Foreskin melanocyte (primary cell): ENCODE measurements at places on chromosomes 5 and 9.

DNA sequence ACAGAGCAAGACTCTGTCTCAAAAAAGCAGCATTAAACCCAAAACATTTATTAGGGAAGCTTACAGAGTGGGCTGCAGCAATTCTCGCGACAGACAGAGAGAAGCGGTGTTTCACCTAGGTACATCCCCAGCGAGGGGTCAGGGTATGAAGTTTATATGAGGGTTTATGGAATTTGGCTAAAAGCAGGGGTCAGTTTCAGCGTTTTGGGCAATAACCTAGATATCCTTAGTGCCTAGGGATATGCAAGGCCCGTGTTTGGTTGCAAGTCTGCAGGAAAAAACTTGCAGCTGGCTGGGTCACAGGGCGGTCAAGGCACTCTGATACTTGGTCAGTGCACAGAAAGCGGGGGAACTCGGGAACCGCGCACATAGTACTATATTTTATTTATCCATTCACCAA lies 649 bp upstream of the GLE1 start:
- no peak for DNase-seq

GRCh38 chr5:14958188-14958587 lies 86.6 kb upstream of the ANKH start:
- DNase-seq, result no peak

GRCh38 chr5:157476702-157477408 lies 16.8 kb downstream of the NIPAL4 start:
- DNase-seq, result peak; percentile 45

DNA sequence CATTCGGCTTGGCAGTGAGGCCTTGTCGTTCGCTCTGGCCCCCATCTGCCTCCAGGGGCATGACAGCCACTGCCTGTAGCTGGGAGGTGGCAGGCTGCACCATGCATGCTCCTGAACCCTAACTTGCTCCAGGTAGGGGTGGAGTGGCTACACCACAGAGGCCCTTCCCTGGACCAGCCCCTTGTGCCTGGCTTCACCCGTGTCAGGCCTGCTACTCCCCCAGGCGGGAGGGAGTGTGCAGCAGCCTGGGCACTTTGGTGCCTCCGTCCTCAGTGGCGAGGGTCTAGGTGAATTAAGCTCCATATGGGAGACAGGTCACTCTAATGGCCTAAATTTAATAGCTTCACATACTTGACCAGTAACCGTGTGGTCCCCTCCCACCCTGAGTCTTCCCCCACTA lies 59.4 kb upstream of the LMX1B start:
- DNase-seq, result no peak

GRCh38 chr9:81132796-81133195 lies 556.6 kb downstream of the TLE1 start:
- no peak for DNase-seq

DNA sequence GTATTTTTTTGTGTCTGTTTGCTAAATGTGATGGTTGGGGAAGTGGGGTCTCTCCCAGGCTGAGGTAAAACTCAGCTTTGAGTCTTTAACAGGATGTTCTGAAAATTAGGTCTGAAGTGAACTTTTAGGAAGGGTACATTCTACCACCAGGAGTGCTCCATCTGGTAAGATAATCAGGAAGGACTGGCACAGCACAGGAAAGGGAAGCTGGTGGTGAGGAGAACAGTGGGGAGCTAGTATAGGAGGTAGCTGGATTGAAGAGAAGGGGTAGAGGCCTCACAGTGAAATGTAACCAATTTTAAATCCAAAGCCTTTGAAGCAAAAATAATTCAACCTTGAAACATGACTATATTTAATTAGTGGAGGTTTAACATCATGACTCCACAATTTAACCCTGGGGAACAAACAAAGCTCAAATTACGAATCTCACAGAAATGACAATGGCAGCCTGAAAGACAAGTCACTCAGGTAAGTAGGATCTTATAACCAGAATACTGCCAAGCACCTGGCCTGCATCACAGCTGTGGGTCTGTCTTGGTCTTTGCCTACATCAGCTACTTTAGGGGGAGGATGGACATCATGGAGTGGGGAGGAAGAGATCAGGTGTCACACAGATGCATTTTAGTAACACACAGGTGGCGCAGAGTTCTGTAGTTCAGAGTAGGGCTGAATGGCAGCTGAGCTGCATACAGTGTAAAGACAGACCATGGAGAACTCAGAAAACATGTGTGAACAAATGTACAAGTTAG lies 445.3 kb downstream of the DMRT2 start:
- no peak for DNase-seq

- DNase-seq, result no peak
Measured at GRCh38 chr5:2257326-2258244, 374.9 kb upstream of the IRX4 start.

DNA sequence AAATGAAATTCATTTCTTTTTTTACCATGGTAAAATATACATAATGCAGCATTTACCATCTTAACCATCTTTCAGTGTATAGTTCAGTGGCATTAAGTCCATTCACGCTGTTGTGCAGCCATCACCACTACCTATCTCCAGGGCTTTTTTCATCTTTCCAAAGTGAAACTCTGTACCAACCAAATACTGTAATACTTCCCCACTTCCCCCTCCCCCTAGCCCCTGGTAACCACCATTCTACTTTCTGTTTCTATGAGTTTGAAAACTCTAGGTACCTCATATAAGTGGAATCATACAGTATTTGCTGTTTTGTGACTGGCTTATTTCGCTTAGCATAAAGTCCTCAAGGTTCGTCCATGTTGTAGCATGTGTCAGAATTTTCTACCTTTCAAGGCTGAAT lies 23.4 kb downstream of the SPAAR start:
- DNase-seq, result no peak

GRCh38 chr5:107557051-107557658 lies 113.6 kb downstream of the EFNA5 start:
- DNase-seq, result peak; percentile 90

DNA sequence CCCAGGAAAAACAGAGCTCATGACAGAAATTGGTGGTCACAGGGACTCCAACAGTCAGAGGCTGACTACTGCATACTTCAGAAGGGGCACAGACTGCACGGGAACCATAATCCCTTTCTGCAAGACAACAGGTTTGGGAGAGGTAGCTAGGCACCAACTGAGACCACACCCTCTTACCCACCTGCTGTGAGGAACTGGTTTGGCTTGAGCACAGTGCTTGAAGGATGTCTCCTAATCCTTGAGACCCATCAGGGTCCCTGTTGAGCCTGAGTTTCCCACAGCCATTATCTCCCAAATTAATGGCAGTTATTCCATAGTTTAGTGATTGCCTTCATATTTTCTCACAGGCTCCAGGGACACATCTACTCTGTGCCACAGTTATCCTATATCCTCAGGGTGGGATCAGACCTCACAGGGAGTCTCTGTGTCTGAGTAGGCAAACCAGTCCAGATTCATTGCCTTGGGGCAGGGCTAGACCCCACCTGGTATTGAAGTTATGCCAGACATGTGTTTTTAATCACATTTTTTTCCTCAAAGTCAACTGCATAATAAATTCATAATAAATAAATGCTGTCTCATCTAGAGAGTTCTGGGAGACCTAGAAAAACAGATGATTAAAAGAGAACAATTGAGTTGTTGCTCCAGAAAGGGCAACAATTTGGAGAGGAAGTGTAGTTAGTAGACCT lies 9.3 kb upstream of the CAST start:
- no peak for DNase-seq

GRCh38 chr9:135050072-135050990 lies 37.1 kb upstream of the OLFM1 start:
- no peak for DNase-seq

- DNase-seq, result no peak
Measured at GRCh38 chr5:111133436-111133751, 41.2 kb downstream of the WDR36 start.

DNA sequence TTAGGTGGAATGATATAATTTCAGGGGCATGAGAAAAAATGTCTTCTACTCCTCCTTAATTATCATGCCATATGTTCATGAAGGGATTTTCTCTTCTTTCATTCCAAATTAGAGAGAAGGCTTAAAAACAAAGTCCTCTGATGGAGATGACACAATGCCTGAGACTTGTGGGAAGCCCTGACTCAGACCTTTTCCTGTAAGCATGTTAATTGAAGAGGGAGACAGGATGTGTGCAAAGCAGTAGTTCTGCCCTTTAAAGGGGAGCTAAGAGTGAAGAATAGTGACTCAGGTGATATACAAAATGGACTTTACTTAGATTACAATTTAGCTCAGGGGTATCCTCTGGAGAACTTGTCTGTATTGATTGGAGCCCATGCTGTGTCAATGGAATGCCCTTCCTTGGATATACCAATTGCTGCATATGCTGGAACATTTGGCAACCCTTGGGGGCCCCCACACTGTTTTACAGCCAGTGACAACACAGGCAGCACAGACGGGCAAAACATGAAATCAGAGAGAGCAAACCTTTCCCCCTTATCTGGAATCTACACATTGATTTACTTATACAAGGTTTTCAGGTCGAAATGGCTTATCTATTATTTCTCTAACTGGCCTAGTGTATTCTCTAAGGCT lies 81.3 kb downstream of the IZUMO3 start:
- no peak for DNase-seq

DNA sequence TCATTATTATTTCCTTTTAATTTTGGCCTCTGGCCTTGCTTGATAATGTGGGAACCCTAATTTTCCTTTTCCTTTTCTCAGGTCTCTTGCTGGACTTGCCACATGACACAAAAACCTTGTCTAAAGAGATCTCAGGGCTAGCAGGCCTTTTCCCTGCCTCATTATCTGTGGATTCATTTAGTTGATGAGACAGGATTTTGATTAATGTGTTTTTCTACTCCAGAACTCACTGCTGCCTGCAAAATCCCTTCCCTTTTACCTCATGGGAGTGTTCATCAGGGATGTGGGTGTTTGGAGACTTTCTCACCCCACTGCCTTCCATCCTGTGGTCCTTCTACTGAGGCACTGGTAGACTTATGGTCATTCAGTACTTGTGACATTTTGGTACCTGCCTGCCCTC lies 56.2 kb upstream of the MAMDC2 start:
- no peak for DNase-seq

- DNase-seq, result no peak
Measured at GRCh38 chr5:154318691-154319090, 127.1 kb upstream of the SAP30L start.

- no peak for DNase-seq
Measured at GRCh38 chr9:2297771-2298170, 282.6 kb downstream of the SMARCA2 start.

DNA sequence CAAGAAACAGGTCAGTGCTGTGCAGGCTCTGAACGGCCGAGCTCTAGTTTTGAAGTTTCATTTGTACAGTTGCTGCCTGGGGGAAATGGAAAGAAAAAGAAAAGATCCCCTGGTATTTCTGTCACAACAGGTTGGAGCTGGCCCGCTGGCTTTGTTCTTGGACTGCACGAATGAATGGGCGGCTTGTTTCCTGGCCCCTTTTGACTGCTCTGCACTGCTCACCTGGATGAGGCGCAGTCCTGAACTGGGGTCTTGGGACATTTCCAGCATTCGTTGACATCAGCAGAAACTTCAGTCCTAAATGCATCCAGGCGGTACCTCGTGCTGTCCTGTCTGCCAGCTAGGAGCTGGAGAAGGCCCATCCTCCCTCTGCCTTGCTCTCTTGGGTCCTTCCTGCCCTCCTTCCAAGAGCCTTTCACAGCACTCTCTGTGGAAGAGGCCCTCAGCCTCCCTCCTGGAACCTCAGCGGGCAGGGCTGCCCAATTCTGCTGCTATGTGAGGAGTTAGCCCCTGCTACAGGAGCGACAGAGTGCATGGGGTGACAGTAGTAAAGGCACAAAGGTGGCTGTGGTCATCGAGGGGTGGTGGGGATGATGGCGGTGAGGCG lies 189.2 kb downstream of the FSTL4 start:
- DNase-seq, result no peak

DNA sequence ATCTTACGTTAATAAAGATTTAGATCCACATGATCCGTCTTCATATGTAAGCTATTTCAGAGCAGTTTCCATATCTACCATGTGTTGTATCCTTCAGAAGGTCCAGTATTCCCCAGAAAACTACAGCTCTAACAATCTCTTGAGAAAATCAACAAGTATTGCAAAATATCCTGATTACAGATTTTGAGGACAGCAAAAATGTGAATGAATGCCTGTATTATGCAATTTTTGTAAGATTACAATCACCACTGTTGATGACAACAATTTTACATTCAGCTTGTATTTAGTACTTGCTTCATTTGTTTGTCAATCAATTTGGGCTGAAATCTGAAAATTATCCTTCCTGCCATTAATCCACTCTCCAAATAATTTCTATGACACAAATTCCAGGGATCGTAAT lies 43.0 kb upstream of the FLT4 start:
- DNase-seq, result no peak

DNA sequence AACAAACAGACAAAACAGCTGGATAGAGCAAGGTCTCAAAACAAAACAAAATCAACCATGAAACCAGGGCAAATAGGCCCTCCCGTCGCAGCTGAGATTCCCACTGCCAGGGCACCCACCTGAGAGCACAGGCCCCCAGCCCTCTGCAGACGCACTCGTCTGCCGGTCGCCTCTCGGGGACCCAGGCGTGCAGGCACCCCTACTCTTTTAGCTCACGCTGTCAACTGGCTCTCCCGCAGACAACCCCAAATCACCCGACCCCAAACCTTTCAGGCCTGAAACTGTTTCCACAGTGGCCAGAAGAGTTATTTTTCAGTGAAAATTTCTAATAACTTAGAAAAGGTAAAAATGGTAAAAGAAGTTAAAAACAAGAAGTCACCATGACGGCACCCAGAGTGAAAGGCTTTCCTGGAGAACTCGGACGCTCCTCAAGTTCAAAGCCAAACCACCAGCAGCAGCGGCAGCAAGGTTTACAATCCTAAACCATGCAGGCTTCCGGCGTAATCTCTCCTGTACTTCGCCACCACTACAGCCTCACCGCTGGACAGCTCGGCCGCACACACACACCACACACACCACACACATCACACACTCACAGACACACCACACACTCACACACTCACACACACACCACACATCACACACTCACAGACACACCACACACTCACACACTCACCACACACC lies 1.9 kb upstream of the UBE2QL1 start:
- no peak for DNase-seq

DNA sequence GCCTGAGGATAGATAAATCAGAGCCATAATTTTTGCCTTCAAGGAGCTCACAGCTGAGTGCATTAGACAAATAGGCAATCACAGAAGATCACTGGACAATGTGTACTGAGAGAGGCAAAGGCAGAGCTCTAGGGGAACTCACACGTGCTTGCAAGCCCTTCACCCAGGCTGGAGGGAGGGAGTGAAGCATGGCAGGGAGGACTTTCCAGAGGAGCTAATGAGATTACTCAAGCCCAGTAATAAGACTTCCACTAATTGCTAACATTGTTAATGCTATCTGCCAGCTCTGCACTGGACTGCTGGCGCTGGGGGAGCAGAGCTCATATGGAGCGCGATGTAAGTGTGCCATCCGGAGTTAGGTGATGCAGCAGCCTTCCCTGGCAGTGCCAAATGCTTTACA lies 408.4 kb downstream of the NTRK2 start:
- no peak for DNase-seq

- DNase-seq, result peak; percentile 41
Measured at GRCh38 chr9:127451858-127452656, 747 bp downstream of the LRSAM1 start.
